ENCODE measurements at places on chromosomes 2 and 18.

DNA sequence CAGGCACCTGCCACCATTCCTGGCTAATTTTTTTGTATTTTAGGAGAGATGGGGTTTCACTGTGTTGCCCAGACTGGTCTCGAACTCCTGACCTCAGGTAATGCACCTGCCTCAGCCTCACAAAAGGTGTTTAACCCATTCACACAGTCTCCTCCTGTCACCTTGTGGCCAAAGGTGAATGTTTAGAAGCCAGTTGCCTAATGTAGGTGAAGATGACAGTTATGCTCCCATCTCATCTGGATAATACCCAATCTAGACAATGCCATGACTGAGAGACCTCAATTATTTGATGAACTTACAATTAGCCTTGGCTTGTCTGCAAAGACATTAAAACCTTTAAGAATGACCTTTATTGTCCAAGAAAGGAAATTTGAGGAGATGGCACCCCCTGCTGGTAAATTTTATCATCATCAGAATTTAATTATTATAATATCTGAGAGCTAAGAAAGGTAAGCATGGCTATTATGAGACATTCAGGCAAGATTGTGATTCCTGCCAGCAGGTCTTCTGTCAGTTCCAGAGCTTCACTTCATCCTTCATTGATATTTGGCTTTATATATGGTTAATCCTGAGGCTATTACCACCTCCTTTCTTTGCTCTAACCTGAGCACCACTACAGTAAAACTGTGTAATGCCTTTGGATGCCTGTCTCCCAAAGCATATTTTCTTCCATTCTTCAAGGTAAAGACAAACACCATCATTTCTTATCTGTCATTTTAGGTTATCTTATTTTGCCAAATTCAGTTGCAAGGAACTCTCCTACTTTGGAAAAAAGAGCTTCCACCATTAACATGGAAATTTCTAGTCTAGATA is 117.6 kb downstream of the FAM124B start:
- no peak for DNase-seq

DNA sequence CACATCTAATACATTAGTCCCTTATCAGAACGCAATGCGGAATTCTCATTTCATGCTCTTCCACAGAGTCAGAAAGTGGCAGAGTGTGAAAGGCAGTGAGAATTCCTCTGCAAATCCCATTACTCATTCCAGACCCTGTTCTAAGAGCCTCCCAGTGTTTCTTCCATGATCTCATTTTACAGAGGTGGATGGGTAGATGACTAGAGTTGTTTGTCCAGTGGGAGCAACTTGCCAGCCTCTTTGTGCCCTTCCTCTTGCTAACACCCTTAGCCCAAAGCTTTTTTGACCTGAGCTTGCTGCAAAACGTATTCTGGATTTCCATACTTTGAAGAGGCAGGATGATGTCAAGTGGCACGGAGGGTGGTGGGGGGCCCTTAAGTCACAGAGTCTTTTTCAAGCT is 467.7 kb upstream of the RGPD4 start:
- no peak for DNase-seq

GRCh38 chr2:62304429-62305417 is 108.8 kb downstream of the B3GNT2 start:
- peak; percentile 16 for DNase-seq

DNA sequence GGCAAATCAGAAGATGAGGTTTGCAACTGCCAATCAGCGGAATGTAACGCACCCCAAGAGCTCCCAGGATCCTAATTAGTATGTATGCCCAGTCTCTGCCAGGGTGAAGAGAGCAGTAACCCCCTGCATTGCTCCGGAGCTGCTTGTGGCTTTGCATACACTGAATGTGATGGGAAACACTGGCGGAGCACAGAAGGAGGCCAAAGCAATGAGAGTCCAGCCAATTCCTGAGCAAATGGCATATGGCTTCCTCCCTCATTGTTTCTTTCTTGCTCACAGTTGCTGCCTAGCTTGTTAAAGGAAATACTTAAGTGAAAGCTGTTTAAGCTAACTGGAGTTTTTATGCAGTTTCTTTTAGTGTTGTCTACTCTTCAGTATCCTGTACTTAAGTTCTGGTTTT is 343.5 kb upstream of the NT5C1B start:
- no peak for DNase-seq

GRCh38 chr2:150847578-150847977 is 360.1 kb upstream of the RND3 start:
- no peak for DNase-seq

- DNase-seq: no peak
Measured at GRCh38 chr18:79543861-79544385, 135.7 kb upstream of the CTDP1 start.

GRCh38 chr18:10841203-10841602 is 308.2 kb downstream of the PIEZO2 start:
- no peak for DNase-seq
